ENCODE measurements at places on chromosomes 2 and 18. TPM values are rescaled to one million over a fixed set of nuclear protein-coding genes. Genes with fewer than 3 reads are reported as not detected.

The DOK6 gene
- 2.0 TPM for total RNA-seq

DNA sequence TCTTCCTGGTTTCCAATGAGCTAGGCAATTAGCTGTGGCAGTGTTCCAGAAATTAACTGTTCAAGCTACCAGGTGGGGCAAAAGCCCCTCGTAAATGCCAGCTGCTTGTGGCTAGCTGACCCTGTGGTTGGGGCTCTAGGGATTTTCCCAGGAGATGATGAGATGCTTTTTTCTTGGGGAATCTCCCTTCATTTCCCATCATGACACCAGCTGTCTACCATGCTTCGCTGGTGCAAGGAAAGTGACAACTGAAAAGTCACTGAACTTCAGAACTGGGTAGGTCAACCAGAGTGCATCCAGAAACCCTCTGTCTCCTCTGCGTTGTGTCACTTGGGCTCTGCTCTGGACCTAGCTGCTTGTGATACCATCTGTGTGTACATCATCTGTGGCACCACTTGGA lies 386.5 kb upstream of the DCC start:
- H3K27ac ChIP-seq = no peak overlapping the region
- H3K27me3 ChIP-seq = no peaks in the 10 kb centered on the region
- H3K36me3 ChIP-seq = no peaks in the 10 kb centered on the region
- no peak overlapping the region for H3K4me3 ChIP-seq
- no peaks in the 10 kb centered on the region for H3K4me1 ChIP-seq

GRCh38 chr2:227788561-227789018 lies 25.1 kb upstream of the CCL20 start:
- no peak overlapping the region for H3K27ac ChIP-seq
- H3K4me3 ChIP-seq = no peak overlapping the region
- H3K4me1 ChIP-seq = peaks cover 3% of the 10 kb centered on the region

GRCh38 chr2:17588031-17588430 lies 47.5 kb downstream of the VSNL1 start:
- no peaks in the 10 kb centered on the region for H3K4me1 ChIP-seq
- H3K27me3 ChIP-seq = no peaks in the 10 kb centered on the region
- no peak for DNase-seq

DNA sequence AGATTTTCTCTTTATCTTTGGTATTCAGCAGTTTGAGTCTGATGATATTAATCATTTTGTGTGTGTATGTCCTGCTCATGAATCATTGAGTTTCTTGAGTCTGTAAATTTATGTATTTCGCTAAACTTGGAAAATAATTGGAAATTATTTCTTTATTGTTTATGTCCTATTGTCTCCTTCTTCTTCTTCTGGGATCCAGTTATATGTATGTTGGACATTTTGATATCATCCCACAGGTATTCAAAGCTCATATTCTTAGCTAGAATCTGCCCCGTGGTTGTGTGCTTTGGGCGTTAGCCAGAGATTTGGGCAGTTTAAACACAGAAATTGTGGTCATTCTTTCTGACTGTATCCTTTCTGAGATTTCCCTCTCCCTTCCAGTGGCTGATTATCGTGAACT lies 243.0 kb upstream of the SPRED2 start:
- H3K4me3 ChIP-seq = no peak overlapping the region
- no peaks in the 10 kb centered on the region for H3K27me3 ChIP-seq
- DNase-seq = no peak
- H3K36me3 ChIP-seq = no peaks in the 10 kb centered on the region
